Activated CD4-positive, alpha-beta memory T cell treated with anti-CD3 and anti-CD28 coated beads for 36 hours (primary cell): ENCODE measurements at places on chromosomes 11 and 22.

- DNase-seq: no peak
Observed at GRCh38 chr11:73392108-73393010, 16.2 kb downstream of the RELT start.

GRCh38 chr11:92917927-92918326 is 51.5 kb upstream of the MTNR1B start:
- no peak for DNase-seq

GRCh38 chr22:35995772-35996171 is 32.9 kb downstream of the RBFOX2 start:
- no peak for DNase-seq

DNA sequence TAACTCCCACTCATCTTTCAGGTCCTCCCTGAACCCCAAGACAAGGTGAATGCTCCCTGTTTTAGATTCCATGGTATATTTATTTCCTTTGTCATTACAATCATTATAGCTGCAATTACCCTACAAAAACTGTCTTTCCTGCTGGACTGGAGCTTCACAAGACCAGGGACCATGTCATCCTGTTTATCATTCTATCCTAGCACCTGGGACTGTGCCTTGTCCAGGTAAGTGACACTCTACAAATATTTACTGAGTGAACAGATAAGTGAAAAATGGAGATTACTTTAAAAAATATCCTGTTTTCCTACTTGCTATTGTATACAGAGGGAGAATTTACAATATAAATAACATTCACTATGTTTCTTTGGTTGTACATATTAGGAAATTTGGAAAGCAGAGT is 22.5 kb upstream of the ELF5 start:
- DNase-seq: no peak

GRCh38 chr11:128916681-128917080 is 25.5 kb downstream of the KCNJ5 start:
- no peak for DNase-seq

DNA sequence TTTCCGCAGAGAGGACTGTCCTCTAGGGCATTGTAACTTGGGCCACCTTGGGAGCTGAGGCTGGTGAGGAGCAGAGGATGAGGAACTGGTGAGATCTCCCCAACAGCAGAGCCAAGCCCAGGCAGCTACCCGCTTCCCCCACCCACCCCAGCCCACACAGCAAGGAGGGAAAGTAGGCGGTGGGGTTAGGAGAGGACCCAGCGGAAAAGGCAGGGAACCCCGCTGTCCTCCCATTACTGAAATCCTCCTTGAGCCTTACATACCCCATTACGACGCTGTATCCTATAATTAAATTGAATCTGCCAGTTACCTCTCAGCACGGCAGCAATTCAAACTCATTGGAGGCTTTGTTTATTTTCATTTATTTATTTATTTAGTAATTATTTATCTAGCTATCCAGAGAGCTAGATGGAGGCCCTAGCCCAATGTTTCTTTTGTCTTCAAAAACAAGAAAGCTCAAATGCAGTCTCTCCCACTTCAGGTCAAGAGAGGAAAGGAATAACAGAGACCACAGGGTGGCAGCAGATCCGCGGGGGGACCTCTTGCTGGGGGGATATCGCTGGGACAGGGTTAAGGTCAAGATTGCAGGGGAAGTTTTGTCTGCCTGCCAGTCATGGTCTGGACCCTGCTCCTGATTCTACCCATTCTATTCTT is 218.0 kb downstream of the ST3GAL4 start:
- no peak for DNase-seq

- no peak for DNase-seq
Observed at GRCh38 chr22:39237318-39238100, 7.3 kb downstream of the PDGFB start.

- peak; percentile 83 for DNase-seq
Observed at GRCh38 chr11:61897387-61898246, 6.3 kb upstream of the FADS3 start.

DNA sequence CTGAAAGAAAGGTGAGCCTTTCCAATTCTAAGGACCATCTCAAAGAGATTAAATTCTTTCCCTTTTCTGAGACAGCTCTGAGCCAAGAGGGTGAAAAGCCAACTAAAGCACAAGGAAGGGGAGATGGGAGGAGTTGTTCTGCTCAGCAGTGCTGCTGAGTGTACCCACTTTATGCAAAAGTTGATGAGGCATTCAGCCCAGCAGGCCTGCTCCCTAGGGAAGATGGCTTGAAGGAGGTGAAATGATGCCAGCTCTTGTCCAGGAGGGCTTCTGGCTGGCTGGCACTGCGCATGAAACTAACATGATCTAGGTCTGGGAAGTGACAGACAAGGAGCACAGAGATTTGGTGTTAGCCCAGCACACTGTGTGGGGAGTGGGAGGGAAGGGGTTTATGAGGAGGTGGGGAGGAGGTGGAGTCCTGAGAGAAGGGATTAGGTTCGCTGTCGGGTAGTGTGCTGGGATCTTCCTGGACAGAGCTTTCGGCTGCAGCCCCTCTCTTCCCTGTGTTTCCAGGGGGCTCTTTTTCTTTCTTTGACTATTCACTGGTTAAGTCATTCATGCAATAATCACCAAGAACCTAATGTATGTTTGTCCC is 225.5 kb upstream of the NARS2 start:
- no peak for DNase-seq

GRCh38 chr22:32668254-32669094 is 133.0 kb upstream of the TIMP3 start:
- no peak for DNase-seq

GRCh38 chr11:100791860-100792259 is 104.8 kb downstream of the ARHGAP42 start:
- no peak for DNase-seq

GRCh38 chr22:45908961-45909360 is 68.0 kb downstream of the WNT7B start:
- DNase-seq: no peak

- no peak for DNase-seq
Observed at GRCh38 chr11:77069336-77069968, 2.7 kb downstream of the CAPN5 start.

GRCh38 chr22:19678949-19679521 is 35.3 kb upstream of the SEPTIN5 start:
- DNase-seq: no peak

DNA sequence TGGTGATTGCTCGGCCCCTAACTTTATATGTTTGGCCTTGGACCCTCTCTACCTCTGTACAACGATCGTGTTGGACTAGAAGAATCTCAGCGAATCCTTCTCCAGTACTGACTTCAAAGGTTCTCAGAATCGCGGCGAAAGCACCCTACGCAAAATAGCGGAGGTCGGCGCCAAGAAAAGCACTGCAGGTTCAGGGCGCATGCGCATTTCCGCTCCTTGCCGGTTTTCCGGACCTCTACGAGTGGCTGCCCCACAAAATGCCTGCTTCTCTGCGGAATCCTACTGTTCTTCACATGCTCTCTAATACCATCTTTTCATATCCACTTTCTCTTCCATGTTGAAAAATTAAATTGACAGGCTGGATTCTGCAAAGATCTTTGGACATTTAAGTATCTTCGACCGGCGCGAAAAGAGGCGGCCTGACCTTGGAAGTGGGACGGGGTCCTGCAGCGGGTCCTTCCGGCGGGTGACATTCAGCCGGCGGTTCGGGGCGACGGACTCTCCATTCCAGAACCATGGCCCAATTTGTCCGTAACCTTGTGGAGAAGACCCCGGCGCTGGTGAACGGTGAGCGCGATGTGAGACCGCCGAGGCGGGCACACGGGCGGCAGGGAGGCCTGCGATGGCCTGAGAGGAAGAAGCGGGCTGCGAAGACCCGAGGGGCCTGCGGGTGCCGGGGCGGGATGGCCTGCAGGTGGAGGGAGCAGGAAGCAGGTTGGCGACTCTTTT is at the start of gene ATP5MG:
Gene ATP5MG, plus strand, starts transcription at position 456 of the 729 bp plus-strand sequence. Its CDS starts 60 bp downstream, at position 516.
- peak; percentile 95 for DNase-seq

DNA sequence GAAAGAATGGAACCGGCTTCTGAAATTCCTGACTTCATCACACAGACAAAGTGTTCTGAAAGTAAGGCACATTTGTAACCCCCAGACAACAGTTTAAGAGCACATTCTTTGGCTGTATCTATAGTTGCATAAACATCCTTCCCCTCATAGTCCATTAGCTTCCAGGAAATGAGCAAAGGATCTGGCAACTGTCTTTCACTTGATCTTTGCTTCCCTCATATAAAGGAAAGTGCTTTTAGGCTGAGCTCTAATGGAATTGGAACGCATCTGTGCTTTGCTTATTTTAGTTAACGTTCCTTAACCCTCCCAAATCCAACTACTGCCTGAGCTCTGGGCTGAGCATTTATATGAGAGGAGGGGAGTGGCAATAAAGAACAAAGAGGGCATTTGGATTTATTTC is 76.9 kb upstream of the API5 start:
- no peak for DNase-seq

DNA sequence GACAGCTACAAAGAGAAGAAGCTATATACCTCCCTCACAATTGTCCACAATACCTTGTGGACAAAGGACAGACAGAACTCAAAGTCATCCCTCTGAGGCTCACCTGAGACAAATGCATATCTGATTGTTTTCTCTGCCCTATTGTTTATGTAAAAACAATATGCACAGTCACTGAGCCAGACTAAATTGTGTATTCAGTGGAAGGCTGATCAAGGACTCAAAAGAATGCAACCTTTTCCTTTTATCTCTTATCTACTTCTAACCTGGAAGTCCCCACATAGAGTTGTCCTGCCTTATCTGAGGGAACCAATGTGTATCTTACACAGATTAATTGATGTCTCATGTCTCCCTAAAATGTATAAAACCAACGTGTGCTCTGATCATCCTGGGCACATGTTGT is 13.9 kb upstream of the MED17 start:
- DNase-seq: no peak

- no peak for DNase-seq
Observed at GRCh38 chr11:10709299-10710086, 15.9 kb upstream of the IRAG1 start.

DNA sequence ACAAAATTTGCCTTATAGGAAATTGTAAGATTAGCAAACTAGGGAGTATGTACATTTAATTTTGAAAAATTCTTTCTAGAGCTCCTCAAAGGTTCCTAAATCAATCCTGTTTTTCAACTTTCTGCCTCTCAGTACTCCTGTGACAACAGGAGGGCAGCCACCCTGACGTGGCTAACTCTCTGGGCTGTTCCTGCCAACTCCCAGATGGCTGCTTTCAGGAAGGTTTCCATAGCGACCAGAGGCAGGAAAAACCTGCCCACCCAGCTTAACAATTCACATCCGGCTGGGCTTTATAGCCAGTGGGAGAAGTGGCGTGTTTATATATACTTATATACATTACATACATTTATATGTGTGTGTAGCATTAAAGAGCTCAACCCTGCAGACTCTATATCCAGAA is 26.5 kb downstream of the SGSM3 start:
- DNase-seq: no peak

GRCh38 chr11:30257058-30257457 is 26.2 kb downstream of the FSHB start:
- DNase-seq: no peak

DNA sequence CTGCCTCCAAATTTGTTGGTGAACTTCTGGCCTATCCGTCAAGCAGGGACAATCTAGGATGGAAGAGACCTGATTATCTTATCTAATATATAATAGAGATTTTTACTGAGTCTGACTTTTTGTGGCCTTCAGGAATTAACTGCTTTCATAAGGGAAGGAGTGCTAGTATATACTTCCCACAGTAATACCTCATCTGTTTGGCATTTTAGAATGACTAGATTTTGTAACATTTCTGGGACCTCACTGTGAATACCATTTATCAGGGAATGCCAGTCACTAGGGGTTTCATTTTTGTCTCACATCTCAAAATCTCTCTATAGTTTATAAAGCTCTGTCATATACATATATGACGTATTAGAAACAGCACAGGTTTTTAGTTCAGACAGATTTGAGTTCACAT is 114.3 kb downstream of the INSC start:
- no peak for DNase-seq

- DNase-seq: no peak
Observed at GRCh38 chr11:77090373-77091111, 12.1 kb upstream of the OMP start.

DNA sequence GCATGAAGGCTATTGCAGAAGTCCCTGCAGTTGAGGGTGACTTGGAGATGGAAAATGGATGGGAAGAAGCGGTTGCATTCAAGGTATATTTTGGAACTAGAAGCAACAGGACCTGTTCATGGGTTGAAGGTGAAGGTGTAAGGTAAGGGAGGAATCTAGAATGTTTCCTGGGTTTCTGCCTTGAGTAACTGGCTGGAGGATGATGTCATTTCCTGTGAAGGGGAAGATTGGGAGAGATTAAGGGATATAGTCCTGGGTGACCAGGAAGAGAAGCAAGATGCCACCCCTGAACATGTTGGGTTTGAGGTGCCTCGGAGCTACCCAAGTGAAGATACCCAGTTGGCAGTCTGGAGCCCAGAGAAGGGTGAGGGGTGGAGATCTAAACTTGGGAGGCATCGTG is 12.1 kb upstream of the MOGAT2 start:
- DNase-seq: no peak

DNA sequence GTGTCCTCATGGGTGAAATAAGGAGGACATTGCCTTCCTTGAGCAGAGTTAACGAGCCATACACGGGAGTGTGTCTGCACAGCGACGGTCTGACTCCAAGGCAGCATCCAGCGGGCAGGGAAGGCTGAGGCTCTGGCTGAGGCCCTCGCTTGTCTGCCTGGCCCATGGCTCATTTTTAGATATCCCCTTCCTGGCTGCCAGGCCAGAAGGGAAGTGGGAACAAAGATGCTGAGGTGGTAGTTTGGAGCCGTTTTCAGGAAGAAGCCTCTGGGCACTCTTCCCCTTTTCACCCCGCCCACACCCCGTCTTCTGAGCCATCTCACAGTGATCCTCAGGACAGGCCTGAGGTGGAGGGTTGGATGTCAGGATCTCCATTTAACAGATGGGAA is 3.0 kb upstream of the SLCO2B1 start:
- DNase-seq: no peak

DNA sequence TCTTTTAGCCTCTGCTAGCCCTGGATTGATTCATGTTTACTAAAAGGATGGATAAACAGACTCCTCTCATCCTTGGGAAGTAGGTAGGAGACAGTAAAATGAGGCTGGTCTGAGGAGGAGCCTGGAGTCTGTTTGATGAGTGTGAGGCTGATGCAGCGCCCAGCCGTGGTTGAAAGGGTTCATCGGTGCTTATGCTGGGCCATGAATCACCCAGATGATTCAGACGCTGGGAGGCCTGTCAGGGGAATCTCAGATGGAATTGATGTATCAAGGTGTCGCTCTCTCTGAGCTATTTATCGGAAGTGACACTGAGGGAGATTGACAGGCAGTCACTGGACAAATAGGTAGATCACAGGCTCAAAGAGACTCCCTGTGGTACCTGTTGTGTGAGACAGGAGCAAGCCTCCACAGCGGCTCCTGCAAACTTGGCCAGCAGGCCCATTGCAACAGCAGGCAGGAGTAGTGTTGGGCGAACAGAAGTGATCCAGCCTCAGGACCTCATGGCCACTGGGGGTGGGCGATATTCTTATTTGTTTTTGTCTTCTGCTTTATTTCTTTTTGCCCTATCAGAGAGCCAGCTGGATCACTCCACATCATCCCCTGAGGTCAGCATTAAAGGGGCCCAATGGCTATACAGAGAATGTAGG is 109.9 kb upstream of the CADM1 start:
- no peak for DNase-seq

- peak; percentile 87 for DNase-seq
Observed at GRCh38 chr11:118929501-118930093, 3.9 kb upstream of the BCL9L start.
